Stimulated activated CD4-positive, alpha-beta T cell treated with anti-CD3 and anti-CD28 coated beads, Interleukin-4, amount 100 ng/mL, for 4 hours (primary cell): ENCODE measurements at places on chromosomes 1 and 21.

- no peak for DNase-seq
Observed at GRCh38 chr1:230753191-230753585, 6.0 kb downstream of the CAPN9 start.

- DNase-seq = no peak
Observed at GRCh38 chr1:170692866-170693575, 29.1 kb downstream of the PRRX1 start.

GRCh38 chr1:163401211-163401610 is 79.5 kb downstream of the NUF2 start:
- no peak for DNase-seq

DNA sequence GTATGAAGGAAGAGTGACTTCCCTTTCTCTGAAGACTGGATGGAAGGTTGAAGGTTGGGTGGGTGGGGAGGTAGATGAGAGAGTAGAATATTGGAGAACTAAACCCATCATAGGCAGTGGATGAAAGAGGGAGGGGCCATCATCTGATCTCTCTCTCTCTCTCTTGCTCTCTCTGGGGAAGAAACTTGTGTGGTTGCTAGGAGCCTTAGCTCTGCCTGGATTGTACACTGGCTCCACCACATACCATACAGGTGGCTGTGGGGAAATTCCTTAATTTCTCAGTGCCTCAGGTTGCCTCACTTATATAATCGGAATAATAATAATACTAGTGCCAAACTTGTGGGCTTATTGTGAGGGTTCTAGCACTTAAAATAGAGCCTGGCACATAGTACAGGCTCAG is 9.5 kb downstream of the XCL1 start:
- no peak for DNase-seq
